Left renal pelvis (tissue), 4 donors: ENCODE measurements at places on chromosomes 4 and X.

DNA sequence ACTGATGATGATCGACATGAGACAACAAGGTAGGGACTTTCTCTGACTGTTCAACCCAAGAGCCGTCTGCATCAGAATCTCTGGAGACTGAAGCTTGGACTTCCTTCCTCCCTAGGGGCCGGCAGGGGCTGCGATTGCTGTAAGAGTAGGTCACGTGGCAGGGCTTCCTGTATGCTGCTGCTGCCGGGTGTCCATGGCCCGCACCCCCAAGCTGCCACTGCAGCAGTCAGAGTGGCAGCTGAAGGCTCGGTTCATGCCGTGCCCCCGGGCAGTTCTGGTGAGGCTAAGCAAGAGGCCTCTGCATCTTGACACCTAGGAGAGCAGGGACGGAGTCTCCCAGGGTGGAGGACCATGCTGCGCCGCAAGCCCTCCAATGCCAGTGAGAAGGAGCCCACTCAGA, at the start of gene SASH3:
TSS of gene SASH3 (plus strand) at position 203 of the 400 bp plus-strand sequence. CDS start at position 352, 149 bp downstream.
- no peak for DNase-seq

- DNase-seq, result no peak
Measured at GRCh38 chrX:74774988-74775387, 150.3 kb downstream of the NEXMIF start.

GRCh38 chrX:106905064-106905708, 2.0 kb upstream of the RIPPLY1 start:
- no peak for DNase-seq

- no peak for DNase-seq
Measured at GRCh38 chr4:123606336-123606735, 209.7 kb downstream of the SPRY1 start.

DNA sequence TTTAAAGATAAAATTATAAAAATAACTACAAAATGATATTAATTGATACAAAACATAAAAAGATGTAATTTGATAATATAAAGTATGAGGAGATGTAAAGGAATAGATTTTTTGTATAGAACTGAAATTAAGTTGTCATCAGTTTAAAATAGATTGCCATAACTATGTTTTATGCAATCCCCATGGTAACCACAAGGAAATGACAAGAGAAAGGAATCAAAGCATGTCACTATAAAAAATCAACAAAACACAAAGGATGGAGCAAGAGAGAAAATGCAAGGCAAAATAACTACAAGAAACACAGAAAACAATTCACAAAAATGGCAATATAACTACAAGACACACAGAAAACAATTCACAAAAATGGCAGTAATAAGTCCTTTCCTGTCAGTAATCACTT, 27.0 kb upstream of the GUCY2F start:
- DNase-seq, result no peak

DNA sequence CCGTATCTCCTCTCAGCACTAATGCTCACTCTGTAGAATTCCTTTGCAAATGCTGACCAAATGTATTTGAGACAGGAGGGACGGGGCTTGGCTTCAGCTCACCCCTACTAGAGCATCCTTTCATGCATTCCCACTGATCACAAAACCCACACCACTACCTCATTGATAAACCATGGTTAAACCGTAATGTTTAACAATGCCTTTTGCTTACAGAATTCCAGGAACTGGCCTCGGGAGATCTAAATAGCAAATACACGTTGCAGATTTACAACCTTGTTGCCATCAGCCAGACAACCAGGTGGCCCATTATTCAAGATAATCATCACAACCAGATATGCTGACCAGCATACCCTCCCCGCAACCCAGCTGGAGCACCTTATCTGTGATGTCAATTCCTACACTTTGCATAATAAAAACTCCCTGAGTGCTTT, 391.9 kb downstream of the KCTD8 start:
- no peak for DNase-seq

GRCh38 chr4:79897174-79897573, 175.9 kb downstream of the ANTXR2 start:
- no peak for DNase-seq

DNA sequence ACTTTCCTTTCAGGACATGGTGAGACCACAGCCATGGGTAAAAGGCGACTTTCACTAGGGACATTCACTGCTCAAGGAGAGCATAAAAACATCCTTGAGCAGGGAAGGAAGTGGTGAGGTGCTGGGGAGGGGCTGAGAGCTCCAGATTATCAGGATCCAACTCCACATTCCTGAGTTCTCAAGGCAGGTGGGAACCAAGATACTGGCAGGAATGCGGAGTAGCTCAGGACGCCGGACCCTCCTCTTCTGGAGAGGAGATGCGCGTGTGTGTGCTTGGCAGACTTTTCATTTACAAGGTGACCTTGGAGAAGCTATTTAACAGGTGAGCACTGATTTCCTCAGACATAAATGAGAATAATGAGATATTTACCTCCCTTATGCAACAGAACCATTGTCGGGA, 41.3 kb upstream of the TXK start:
- no peak for DNase-seq

- no peak for DNase-seq
Measured at GRCh38 chr4:128930051-128930450, 120.6 kb downstream of the JADE1 start.

- no peak for DNase-seq
Measured at GRCh38 chrX:1354036-1355019, 17.7 kb downstream of the IL3RA start.

- DNase-seq, result no peak
Measured at GRCh38 chr4:186805020-186805820, 81.6 kb upstream of the FAT1 start.

DNA sequence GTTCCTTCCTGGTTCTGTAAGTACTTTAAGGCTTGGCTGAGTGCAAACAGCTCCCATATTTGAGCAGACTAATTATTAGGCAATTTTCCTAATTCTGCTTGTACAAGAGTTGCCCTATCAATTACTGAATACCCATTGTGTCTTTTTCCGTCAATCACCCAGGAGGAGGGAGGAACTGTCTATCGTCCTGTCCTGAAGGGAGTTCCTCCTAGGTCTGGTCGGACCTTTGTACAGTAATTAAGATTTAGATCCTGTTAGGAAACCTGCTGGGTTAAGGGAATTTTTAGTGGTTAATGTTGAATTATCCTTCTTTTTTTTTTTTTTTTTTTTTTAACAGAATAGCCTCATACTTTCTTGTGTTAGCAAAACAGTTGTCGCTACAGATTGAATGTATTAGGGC, 130.1 kb downstream of the KDM6A start:
- no peak for DNase-seq

DNA sequence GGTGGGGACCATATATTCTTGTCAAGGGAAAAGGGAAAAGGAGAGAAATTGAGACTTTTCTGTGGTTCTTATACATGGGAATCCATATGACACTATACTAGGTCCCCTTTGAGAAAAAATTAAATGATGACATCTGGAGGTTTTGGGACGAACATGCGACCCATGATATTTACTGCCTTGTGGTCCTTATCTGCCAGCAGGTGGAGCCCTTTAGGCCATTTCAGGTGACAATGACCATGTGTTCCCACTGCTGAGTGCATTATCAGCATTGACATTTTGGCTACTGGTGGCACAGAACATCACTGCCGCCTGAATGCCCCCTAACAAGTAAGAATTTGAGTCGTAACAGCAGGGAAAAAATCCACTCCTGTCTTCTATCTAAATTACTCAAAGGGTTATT, 843.4 kb downstream of the FSTL5 start:
- no peak for DNase-seq

DNA sequence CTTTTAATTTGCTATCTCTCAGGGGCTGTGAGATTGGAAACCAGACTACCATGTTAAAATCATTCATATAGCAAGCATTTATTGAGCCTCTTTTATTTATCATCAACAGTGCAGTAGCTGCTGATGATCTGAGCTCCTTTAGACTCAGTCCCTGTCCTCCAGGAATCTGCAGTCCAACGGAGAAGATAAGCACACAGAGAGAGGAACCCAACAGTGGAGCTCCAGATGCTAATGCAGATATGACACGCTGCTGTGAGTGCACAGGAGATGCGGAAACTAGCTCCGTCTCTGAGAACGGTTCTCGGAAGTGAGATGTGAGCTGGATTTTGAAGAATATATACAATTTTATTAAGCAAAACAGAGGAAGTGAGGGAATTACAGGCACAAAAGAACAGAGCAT, 35.4 kb downstream of the DCHS2 start:
- DNase-seq, result no peak

- no peak for DNase-seq
Measured at GRCh38 chr4:24117975-24118374, 228.1 kb upstream of the PPARGC1A start.

DNA sequence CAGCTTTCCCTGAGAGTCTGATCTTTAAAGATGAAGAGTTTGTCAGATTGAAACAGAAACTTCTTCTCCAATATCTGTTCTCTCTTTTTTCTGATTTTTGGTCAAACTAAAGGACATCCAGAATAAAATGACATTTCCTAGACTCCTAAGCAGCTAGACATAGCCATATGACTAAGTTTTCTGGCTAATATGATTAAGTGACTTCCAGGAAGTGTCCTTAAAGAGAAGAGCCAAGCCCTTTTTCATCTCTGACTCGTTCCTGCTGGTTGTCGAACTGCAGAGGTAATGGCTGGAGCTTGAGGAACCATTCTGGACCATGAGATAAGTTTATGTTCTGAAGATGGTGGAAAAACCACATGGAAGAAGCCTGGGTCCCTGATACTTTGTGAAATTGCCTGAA, 546.0 kb downstream of the BCOR start:
- no peak for DNase-seq

DNA sequence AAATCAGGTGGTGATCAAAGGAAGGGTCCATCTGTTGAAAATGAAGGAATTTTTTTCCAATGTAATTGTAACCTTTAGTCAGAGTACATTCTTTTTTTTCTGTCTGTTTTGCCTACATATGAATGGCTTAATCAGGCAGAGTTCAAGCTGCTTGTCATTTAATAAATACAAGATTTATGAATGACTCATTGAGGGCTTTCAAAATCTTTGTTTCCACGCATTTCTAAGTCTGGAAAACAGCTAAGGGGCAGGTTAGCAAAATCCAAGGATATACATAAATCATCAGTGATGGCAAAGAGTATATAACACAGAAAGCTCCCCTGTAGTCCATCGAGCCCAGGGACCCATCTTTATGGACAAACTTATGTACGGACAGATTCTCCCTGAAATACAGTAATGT, 1.8 kb downstream of the CA5B start:
- no peak for DNase-seq

DNA sequence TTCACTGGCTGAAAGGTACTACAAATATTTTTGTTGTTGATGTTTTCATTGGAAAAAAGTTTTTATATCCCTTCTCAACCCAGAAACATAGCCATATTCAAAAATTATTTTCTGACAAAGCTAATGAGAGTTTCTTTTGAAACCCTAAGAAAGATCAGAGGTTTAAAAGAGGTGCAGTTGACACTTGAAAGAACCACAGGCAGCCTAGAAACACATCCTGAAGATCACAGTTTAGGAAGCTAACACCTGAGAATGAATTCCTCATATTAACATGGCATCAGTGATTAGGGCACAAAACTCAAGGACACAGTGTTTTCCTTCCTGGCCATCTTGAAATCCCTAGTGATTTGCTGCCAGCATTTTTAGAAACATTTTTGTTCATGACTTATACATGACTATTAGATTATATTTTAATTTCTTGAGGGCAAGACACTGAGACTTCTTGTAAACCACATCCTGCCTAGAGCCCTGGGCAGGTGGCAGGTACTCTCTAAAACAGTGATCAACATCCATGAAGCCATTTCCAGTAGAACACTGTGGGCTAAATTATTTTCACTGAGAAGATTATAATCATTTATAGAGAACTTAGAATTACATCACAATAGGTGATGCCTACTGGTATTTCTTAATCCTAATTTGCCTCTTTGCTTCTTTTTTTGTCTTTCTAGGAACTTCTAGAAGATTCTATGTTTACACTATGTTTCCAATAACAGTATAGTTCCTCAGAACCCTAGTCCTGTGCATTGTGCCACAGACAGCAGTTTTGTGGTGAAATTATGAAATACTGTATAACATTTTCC, 80.0 kb downstream of the ARSJ start:
- no peak for DNase-seq
